ENCODE measurements at places on chromosomes 6 and 20.

- H3K4me1 ChIP-seq = peaks cover 86% of the 10 kb centered on the region
- peak overlapping the region; percentile 90 for H3K4me3 ChIP-seq
- peak overlapping the region; percentile 94 for H3K27ac ChIP-seq
- peaks cover 58% of the 10 kb centered on the region for H3K36me3 ChIP-seq
These were observed 198.7 kb downstream of the GMPR start for GRCh38 chr6:16437095-16437494.

DNA sequence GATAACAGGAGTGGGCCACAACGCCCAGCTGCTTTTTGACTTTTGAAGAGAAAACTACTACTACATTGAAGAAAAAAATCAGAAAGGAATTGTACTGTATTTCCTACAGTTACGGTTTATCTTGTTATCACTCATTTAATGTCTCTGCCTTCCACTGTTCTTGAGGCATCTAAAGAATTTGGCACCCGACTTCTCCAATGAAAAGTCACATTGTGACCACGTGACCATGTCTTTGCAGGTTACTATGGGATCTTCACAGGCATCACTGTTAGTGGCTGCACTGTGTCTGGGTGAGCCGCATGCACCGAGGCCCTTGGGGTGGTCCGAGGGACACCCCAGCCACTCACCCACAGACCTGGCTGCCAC, 26.8 kb downstream of the RRBP1 start:
- H3K4me3 ChIP-seq = no peak overlapping the region
- H3K27me3 ChIP-seq = no peaks in the 10 kb centered on the region
- no peak overlapping the region for H3K27ac ChIP-seq
- no peak for DNase-seq
- H3K4me1 ChIP-seq = peaks cover 16% of the 10 kb centered on the region

DNA sequence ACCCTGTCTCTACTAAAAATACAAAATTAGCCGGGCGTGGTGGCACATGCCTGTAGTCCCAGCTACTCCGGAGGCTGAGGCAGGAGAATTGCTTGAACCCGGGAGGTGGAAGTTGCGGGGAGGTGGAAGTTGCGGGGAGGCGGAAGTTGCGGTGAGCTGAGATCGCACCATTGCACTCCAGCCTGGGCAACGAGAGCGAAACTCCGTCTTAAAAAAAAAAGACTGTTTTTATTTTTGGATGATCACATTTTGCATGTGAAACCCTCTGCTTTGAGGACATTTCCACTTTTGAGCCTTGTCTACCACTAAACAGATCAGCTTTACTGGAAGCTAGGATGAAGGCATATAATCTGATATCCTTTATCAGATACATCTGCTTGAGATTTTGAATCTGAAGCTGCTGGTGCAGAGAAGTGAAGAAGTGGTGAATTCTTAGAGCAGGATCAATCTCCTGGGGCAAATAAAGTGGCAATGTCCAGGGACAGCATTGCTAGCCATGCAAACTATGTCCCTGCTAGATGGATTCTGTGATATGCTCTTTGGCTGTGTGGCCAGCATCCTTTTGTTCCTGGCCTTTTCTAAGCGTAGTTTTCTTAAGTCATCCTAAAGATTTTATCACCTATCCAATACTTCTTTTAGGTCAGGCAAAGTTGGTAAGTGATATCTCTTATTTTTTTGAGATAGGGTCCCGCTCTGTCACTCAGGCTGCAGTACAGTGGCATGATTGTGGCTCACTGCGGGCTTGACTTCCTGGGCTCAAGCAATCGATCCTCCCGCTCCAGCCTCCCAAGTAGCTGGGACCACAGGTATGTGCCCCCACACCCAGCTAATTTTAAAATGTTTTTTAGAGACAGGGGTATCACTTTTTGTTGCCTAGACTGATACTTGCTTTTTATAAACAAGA, 23.3 kb downstream of the RBL1 start:
- no peaks in the 10 kb centered on the region for H3K27me3 ChIP-seq
- DNase-seq = no peak
- no peak overlapping the region for H3K4me3 ChIP-seq

DNA sequence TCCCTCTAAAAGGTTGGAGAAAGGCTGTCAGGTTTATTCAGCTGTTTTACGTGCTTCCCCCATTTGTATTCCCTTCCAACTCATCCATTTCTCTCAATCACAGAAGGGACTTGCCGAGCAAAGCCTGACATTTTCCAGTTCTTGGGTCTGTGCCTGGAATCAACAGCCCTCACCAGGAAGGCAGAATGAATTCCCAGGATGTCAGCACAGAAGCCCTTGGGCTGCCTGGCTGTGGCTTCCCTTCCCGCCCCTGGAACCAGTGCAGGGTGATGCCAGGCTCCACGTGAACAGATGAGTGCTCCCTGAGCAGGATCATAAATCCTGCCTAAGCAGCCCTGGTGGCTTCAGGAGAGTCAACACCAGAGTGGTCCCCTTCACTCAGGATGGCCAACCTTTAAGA, 86.1 kb upstream of the CD83 start:
- H3K27ac ChIP-seq = no peak overlapping the region
- no peak for DNase-seq

DNA sequence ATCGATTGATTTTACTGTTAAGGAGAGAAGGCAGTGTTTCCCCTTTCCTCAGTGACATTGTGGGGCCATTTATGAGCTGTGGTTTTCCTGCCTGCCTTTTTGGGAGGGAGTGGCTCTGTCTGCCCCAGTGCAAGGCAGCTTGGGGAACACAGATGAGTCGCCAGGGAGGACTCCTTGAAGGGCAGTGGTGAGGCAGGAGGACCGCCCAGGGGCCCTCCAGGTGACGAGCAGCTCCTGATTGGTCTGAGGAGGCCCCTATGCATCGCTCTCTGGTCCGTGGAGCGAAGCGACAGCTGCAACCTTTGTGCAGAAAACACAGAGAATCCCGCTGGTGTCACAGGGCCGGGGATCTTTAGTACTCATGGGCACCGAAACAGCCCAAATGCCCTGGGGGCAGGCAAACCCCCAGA, 100.3 kb downstream of the TMEM242 start:
- no peaks in the 10 kb centered on the region for H3K27me3 ChIP-seq
- H3K4me3 ChIP-seq = no peak overlapping the region
- no peak for DNase-seq
- H3K27ac ChIP-seq = peak overlapping the region; percentile 45

GRCh38 chr6:135227758-135228157, 46.6 kb downstream of the MYB start:
- peaks cover 57% of the 10 kb centered on the region for H3K4me1 ChIP-seq
- H3K36me3 ChIP-seq = peaks cover 15% of the 10 kb centered on the region
- H3K4me3 ChIP-seq = no peak overlapping the region
- DNase-seq = no peak
- no peak overlapping the region for H3K27ac ChIP-seq
- no peaks in the 10 kb centered on the region for H3K27me3 ChIP-seq

- DNase-seq = peak; percentile 62
- H3K36me3 ChIP-seq = peaks cover 40% of the 10 kb centered on the region
- peaks cover 22% of the 10 kb centered on the region for H3K4me1 ChIP-seq
- H3K27ac ChIP-seq = peak overlapping the region; percentile 88
- H3K4me3 ChIP-seq = peak overlapping the region; percentile 28
- H3K27me3 ChIP-seq = no peaks in the 10 kb centered on the region
These were observed 40.9 kb downstream of the KIZ start for GRCh38 chr20:21166801-21167200.

DNA sequence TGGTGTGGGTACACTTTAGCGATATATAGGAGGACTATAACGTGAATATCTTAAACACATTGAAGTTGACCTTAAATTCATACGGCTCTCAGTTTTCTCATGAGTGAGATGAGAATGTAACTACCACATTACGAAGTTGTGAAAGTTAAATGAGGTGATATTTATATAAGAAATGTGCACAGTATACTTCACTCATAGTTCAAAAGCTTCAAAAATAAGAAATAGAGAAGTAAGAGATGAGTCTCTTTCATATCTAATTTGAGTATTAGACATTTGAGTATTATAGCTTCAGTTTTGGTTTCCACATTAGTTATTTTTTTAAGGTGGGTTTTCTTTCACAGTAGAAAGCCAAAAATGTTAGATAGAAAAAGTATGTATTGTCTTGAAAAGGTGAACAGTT, 183.3 kb downstream of the NKAIN2 start:
- H3K27me3 ChIP-seq = no peaks in the 10 kb centered on the region
- no peak for DNase-seq
- no peak overlapping the region for H3K27ac ChIP-seq
- no peaks in the 10 kb centered on the region for H3K36me3 ChIP-seq
- H3K4me3 ChIP-seq = no peak overlapping the region

GRCh38 chr6:34891296-34891695, 2.2 kb downstream of the ANKS1A start:
- peaks cover 3% of the 10 kb centered on the region for H3K36me3 ChIP-seq
- DNase-seq = no peak
- no peak overlapping the region for H3K4me3 ChIP-seq
- peaks cover 29% of the 10 kb centered on the region for H3K4me1 ChIP-seq
- no peak overlapping the region for H3K27ac ChIP-seq

- no peaks in the 10 kb centered on the region for H3K4me1 ChIP-seq
- no peaks in the 10 kb centered on the region for H3K36me3 ChIP-seq
- no peak overlapping the region for H3K27ac ChIP-seq
- peaks cover 2% of the 10 kb centered on the region for H3K27me3 ChIP-seq
These were observed 20.3 kb downstream of the GMPR start for GRCh38 chr6:16258709-16259075.

GRCh38 chr6:12605888-12606345, 110.7 kb upstream of the PHACTR1 start:
- H3K27me3 ChIP-seq = peaks cover 4% of the 10 kb centered on the region
- H3K36me3 ChIP-seq = no peaks in the 10 kb centered on the region
- no peak overlapping the region for H3K27ac ChIP-seq
- peaks cover 13% of the 10 kb centered on the region for H3K4me1 ChIP-seq
- no peak overlapping the region for H3K4me3 ChIP-seq
- peak; percentile 45 for DNase-seq

- H3K27me3 ChIP-seq = peaks cover 3% of the 10 kb centered on the region
- no peak overlapping the region for H3K27ac ChIP-seq
- H3K4me1 ChIP-seq = no peaks in the 10 kb centered on the region
- H3K36me3 ChIP-seq = no peaks in the 10 kb centered on the region
- no peak for DNase-seq
These were observed 30.3 kb upstream of the OGFRL1 start for GRCh38 chr6:71258078-71258866.

DNA sequence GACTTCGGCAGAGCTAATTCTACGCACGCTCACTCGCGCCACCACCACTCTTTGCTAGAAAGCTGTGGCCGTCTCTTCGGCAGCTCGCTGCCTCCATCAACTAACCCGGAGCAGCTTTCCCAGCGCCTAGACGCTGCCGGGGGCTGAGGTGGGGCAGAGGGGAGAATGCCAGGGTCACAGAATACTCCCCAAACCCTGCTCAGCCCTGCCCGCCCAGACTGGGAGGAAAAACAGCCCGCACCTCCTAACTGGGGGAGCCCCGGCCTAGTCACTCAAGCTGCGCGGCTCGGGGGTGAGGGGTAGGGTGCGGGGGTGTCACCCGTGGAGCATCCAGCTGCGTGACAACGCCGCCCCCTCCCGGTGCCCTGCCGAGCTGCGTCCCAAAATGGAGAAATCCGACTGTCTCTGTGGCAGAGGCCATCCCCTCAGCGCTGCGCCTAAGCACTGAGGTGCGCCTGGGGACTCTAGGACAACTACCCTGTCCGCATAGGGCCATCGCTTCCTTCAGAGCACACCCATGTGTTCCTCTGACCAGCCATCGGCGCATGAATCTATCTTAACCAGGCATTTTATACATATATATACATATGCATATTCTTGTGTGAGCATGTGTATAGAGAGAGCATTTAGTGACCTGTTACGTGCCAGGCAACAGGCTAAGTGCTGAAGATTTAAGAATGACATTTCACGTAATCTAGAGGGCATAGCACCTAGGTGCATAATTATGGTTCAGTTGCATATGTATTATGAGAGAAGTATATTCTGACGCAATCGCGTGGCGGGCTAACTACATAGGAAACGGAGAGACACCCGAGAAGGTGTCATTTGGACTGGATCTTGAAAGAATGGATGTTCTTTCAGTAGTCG, 1.5 kb upstream of the TENT5A start:
- peaks cover 21% of the 10 kb centered on the region for H3K4me1 ChIP-seq
- peaks cover 3% of the 10 kb centered on the region for H3K36me3 ChIP-seq
- peak overlapping the region; percentile 85 for H3K27ac ChIP-seq

DNA sequence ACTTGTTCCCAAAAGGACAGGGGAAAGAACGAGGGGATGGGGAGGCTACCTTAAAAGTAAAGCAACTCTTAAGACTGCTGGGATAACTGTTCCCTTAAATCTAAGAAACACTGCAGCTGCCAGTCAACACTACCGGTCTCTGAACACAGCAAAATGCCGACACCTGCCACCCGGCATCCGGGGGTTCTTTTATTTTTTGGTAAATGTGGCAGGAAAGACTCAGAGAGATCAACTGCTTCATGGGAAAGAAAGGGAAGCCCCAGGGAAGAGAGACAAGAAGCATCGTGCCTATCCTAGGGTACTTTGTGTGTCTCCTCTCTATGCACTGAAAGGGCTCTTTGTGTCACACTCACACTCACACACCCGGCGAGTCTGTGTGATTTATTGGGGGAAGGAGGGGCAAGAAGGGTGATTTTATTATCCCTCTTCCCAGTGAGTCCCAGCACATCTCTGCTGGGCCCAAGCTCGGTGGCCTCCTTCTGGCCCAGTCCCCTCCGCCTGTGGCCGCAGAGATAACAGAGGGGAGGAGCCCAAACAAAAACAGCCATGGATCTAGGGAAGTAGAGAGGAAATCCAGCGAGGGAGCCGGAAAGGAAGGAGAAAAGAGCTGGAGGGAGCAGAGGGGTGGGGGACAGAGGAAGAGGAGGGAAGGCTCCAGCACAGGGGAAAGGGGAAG, 1.4 kb downstream of the FYN start:
- DNase-seq = peak; percentile 53
- H3K4me3 ChIP-seq = peak overlapping the region; percentile 96
- peak overlapping the region; percentile 93 for H3K27ac ChIP-seq
- H3K4me1 ChIP-seq = peaks cover 55% of the 10 kb centered on the region

DNA sequence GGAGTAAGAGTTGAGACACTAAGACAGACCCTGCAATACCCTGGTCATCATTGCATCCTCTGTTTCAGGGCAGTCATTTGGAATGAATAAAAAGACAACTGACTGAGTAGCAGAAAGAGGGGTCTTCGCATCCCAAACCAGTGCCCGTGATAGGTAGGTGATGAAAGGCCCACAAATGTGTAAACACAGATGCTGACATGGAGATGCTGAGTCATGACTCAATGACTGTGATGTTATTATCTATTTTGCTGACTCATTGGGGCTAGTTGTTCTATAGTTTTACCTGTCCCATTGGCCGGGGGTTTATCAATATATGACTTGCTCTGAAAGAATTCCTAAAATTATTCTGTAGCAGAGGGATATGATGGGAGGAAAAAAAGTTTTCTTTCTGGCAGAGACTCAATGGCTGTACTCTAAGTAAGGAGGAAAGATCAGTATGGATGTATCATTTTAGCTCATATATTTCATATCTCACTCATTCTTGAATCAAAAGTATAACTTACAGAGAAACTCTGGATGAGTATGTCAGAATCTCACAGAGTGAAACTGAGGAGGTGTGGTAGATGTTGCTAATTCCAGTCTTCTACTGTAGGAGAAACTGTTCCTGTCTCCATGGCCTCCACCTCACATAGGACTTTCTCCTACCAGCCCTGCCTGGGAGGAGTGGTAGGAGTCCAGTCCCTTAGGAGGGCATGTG, 119.9 kb upstream of the PREP start:
- peaks cover 10% of the 10 kb centered on the region for H3K36me3 ChIP-seq
- peaks cover 16% of the 10 kb centered on the region for H3K4me1 ChIP-seq
- no peak overlapping the region for H3K27ac ChIP-seq
- H3K27me3 ChIP-seq = no peaks in the 10 kb centered on the region
- no peak overlapping the region for H3K4me3 ChIP-seq

GRCh38 chr6:144878577-144878976, 593.4 kb downstream of the UTRN start:
- no peak overlapping the region for H3K27ac ChIP-seq
- no peak for DNase-seq
- no peak overlapping the region for H3K4me3 ChIP-seq
- H3K36me3 ChIP-seq = no peaks in the 10 kb centered on the region
- no peaks in the 10 kb centered on the region for H3K4me1 ChIP-seq
- peaks cover 26% of the 10 kb centered on the region for H3K27me3 ChIP-seq

Data from activated CD4-positive, alpha-beta memory T cell treated with anti-CD3 and anti-CD28 coated beads, Interleukin-2, amount 10 ng/mL, durations not matched to agents 7 days and 5 days (primary cell).